OCI-LY7 (cell line): ENCODE measurements at places on chromosomes 7 and 10. TPM values are rescaled to one million over a fixed set of nuclear protein-coding genes. Genes with fewer than 3 reads are reported as not detected.

The IL6 gene
- total RNA-seq: not detected in 2 replicates

The OR2A25 gene
- total RNA-seq: not detected in 2 replicates

The C10orf62 gene
- not detected in 2 replicates for total RNA-seq

The PFKFB3 gene
- total RNA-seq: 36.7 and 50.7 TPM in 2 replicates
